ENCODE measurements at places on chromosomes 16 and 17. TPM values are rescaled to one million over a fixed set of nuclear protein-coding genes. Genes with fewer than 3 reads are reported as not detected.

- peaks cover 34% of the 10 kb centered on the region for H3K4me1 ChIP-seq
- no peak overlapping the region for H3K4me3 ChIP-seq
- H3K27me3 ChIP-seq: no peaks in the 10 kb centered on the region
- DNase-seq: no peak
- no peaks in the 10 kb centered on the region for H3K36me3 ChIP-seq
Observed at GRCh38 chr16:11346700-11347319, 1.6 kb downstream of the RMI2 start.

- no peaks in the 10 kb centered on the region for H3K4me1 ChIP-seq
- no peak for DNase-seq
- peaks cover 45% of the 10 kb centered on the region for H3K36me3 ChIP-seq
- H3K27ac ChIP-seq: no peak overlapping the region
- no peak overlapping the region for H3K4me3 ChIP-seq
Observed at GRCh38 chr17:63349478-63350000, 96.6 kb downstream of the CYB561 start.

The PDILT gene
- total RNA-seq: not detected

DNA sequence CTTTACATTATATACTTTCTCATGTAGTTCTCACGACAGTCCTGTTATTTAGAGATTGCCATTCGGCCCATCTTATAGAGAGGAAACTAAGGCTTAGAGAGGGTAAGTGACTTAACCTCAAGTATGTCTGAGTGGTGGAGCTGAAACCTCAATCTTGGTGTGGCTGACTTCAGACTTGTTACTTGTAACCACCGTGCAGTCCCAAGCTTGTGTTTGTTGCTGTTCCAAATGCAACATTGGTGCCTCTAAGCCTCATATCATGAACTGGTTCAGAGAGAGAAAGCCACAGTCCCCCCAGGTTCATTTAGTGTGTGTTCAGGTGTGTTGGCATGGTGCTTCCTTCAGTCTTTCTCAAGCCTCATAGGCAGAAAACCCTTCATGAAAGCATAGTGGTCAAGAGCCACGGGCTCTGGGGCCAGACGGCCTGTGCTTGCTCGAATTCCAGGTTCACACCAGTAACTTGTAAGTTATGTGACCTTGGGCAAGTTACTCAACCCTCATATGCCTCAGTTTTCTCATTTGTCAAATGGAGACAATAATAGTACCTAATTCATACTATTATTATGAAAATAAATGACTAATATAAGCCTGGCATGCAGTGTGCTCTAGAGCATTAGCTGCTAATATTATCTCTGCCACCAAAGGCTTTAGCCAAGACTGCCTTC, 39.9 kb downstream of the CDH1 start:
- peaks cover 6% of the 10 kb centered on the region for H3K36me3 ChIP-seq
- H3K4me3 ChIP-seq: no peak overlapping the region
- peaks cover 43% of the 10 kb centered on the region for H3K4me1 ChIP-seq
- no peak for DNase-seq
- no peaks in the 10 kb centered on the region for H3K27me3 ChIP-seq
- peak overlapping the region; percentile 51 for H3K27ac ChIP-seq

DNA sequence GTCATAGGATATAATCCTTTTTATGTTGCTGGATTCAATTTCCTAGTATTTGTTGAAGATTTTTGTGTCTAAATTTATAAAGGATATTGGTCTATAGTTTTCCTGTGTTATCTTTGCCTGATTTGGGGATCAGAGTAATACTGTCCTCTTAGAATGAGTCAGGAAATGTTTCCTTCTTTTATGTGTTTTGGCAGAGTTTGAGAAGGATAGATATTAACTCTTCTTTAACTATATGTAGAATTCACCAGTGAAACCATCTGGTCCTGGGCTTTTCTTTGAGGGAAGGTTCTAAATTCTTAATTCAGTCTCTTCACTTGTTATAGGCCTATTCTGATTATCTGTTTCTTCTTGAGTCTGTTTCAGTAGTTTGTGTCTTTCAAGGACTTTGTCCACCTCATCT, 66.3 kb upstream of the NACA2 start:
- H3K27me3 ChIP-seq: no peaks in the 10 kb centered on the region
- H3K4me3 ChIP-seq: no peak overlapping the region
- no peak overlapping the region for H3K27ac ChIP-seq
- DNase-seq: no peak
- H3K36me3 ChIP-seq: no peaks in the 10 kb centered on the region

DNA sequence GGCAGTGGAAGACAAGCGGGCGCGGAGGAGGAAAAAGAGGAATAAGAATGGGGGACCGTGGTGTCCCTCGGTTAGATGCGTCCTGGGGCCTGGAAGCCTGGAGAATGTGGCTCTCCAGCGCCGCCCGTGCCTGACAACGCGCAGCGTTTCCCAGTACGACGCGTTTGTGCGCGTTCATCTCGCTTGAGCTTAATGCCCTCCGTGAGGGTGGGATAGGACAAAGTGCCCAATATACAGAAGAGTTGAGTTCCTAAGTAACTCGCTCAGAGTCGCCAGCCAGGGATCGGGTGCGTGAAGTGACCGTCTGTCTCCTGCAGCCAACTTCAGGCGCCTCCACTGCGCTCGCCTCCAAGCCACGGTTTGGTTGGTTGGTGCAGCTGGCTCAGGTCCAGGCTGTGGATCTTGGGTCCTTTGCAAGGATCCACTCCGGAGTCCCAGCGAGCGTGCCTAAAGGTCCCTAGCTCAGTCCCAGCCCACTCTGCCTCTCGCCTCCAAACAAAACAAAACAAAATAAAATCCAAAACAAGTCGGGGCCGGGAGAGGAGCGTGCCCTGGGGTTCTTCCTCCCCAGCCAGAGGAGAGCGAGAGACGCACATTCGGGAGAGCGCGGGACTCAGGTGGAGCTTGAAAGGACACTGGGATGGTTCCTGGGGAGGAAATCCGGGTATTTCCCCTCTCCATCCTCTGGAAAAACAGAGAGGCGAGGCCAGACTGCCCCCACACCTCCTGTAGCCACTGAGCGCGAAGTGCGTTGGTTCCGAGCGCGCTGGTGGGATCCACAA, 974 bp downstream of the GALR2 start:
- H3K27me3 ChIP-seq: no peaks in the 10 kb centered on the region
- peaks cover 7% of the 10 kb centered on the region for H3K4me1 ChIP-seq
- H3K27ac ChIP-seq: no peak overlapping the region
- DNase-seq: no peak
- H3K4me3 ChIP-seq: no peak overlapping the region

- no peak overlapping the region for H3K27ac ChIP-seq
- H3K27me3 ChIP-seq: no peaks in the 10 kb centered on the region
- H3K36me3 ChIP-seq: no peaks in the 10 kb centered on the region
- H3K4me3 ChIP-seq: no peak overlapping the region
- no peak for DNase-seq
Observed at GRCh38 chr17:66717641-66718058, 117.3 kb upstream of the CACNG5 start.

GRCh38 chr16:20285993-20286499, 41.3 kb downstream of the GP2 start:
- H3K4me3 ChIP-seq: no peak overlapping the region
- H3K4me1 ChIP-seq: no peaks in the 10 kb centered on the region
- DNase-seq: no peak
- peaks cover 44% of the 10 kb centered on the region for H3K27me3 ChIP-seq
- H3K27ac ChIP-seq: no peak overlapping the region

GRCh38 chr16:78775161-78775561, 675.7 kb downstream of the WWOX start:
- no peak for DNase-seq
- H3K27me3 ChIP-seq: no peaks in the 10 kb centered on the region
- no peak overlapping the region for H3K27ac ChIP-seq
- H3K36me3 ChIP-seq: no peaks in the 10 kb centered on the region

GRCh38 chr16:19138601-19139000, 24.8 kb downstream of the ITPRIPL2 start:
- peaks cover 59% of the 10 kb centered on the region for H3K4me1 ChIP-seq
- peak overlapping the region; percentile 92 for H3K27ac ChIP-seq
- no peaks in the 10 kb centered on the region for H3K36me3 ChIP-seq
- peak; percentile 82 for DNase-seq

DNA sequence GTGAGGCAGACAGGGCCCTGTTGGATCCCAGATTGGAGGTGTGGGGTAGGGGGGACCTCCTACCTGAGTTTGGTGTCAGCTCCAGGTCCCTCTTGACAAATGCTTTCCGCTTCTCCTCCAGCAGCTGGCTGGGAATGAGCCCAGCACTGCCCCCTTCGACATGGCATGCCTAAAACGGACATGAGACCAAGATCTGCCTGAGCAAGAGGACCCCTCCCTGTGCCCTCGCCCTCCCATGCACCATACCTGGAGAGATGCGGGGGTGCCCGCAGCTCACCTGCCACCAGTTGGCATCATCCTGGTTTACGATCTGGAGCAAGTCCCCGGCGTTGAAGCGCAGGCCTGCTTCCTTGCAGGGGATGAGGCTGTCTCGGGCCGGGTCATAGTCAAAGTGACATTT, 26.2 kb downstream of the MPP2 start:
- no peaks in the 10 kb centered on the region for H3K27me3 ChIP-seq
- H3K4me3 ChIP-seq: no peak overlapping the region
- H3K36me3 ChIP-seq: no peaks in the 10 kb centered on the region
- H3K27ac ChIP-seq: no peak overlapping the region

DNA sequence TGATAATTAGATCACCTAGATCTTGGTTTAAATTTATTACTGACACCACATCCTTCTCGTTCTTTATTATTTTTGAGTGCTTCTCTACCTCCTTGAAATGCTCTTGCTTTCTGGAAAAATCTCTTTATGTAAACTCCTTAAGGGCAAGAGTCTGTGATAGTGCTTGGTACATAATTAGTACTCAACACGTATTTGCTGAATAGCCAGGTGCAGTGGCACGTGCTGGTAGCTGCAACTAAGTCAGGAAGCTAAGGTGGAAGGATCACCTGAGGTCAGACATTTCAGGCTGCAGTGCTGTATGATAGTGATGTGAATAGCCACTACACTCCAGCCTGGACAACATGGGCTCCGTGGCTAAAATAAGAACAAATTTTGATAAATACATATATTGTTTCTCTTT, 63.0 kb downstream of the PPM1E start:
- H3K4me1 ChIP-seq: no peaks in the 10 kb centered on the region
- DNase-seq: no peak
- no peaks in the 10 kb centered on the region for H3K27me3 ChIP-seq

DNA sequence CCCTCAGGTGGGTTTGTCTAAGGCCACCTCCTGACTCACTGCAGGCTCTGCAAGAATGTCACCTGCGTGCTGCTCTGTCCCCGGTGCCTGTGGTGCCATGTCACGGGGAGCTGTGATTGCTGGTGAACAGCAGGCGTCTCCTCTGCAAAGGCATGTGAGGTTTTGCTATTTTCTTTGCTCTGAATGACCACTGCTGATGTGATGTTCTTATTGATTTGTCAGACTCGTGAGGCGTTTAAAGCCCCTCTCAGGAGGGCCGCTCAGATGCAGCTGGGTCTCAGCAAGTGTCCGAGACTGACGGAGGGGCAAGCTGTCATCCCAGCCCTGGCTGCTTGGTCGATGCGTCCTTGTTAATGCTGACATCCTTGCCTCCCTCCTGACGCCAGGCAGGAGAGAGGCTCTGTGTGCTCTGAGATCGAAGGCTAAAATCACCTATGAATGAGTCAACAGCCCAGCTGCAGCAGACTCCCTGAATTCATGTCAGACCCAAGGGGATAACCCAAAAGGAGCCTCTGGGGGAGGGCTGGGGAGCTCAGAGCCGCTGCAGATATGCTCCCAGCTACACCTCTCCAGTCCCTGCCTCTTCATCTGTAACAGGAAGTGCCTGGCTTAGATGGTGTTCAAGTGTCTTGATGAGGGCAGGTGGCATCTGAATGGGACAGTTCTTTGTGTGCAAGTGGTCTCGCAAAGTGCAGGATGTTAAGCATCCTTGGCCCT, 11.8 kb upstream of the PEMT start:
- no peak for DNase-seq
- no peaks in the 10 kb centered on the region for H3K36me3 ChIP-seq
- H3K27me3 ChIP-seq: no peaks in the 10 kb centered on the region

GRCh38 chr16:65919145-65919985, 447.1 kb upstream of the CDH5 start:
- peaks cover 48% of the 10 kb centered on the region for H3K27me3 ChIP-seq
- DNase-seq: no peak
- no peak overlapping the region for H3K4me3 ChIP-seq
- H3K36me3 ChIP-seq: no peaks in the 10 kb centered on the region
- no peak overlapping the region for H3K27ac ChIP-seq
- no peaks in the 10 kb centered on the region for H3K4me1 ChIP-seq

DNA sequence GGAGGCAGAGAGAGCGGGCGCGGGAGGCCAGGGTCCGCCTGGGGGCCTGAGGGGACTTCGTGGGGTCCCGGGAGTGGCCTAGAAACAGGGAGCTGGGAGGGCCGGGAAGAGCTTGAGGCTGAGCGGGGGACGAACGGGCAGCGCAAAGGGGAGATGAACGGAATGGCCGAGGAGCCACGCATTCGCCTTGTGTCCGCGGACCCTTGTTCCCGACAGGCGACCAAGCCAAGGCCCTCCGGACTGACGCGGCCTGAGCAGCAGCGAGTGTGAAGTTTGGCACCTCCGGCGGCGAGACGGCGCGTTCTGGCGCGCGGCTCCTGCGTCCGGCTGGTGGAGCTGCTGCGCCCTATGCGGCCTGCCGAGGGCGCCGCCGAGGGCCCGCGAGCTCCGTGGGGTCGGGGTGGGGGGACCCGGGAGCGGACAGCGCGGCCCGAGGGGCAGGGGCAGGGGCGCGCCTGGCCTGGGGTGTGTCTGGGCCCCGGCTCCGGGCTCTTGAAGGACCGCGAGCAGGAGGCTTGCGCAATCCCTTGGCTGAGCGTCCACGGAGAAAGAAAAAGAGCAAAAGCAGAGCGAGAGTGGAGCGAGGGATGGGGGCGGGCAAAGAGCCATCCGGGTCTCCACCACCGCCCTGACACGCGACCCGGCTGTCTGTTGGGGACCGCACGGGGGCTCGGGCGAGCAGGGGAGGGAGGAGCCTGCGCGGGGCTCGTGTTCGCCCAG, 1.2 kb upstream of the CBX4 start:
- H3K36me3 ChIP-seq: no peaks in the 10 kb centered on the region
- peak overlapping the region; percentile 83 for H3K27ac ChIP-seq
- peaks cover 15% of the 10 kb centered on the region for H3K4me1 ChIP-seq
- H3K4me3 ChIP-seq: peak overlapping the region; percentile 54
- H3K27me3 ChIP-seq: peaks cover 4% of the 10 kb centered on the region

GRCh38 chr17:77253611-77254051, 112.9 kb downstream of the SEC14L1 start:
- DNase-seq: peak; percentile 31
- peaks cover 23% of the 10 kb centered on the region for H3K4me1 ChIP-seq
- no peaks in the 10 kb centered on the region for H3K27me3 ChIP-seq
- H3K27ac ChIP-seq: peak overlapping the region; percentile 100
- no peaks in the 10 kb centered on the region for H3K36me3 ChIP-seq
- peak overlapping the region; percentile 92 for H3K4me3 ChIP-seq

- no peaks in the 10 kb centered on the region for H3K27me3 ChIP-seq
- H3K36me3 ChIP-seq: no peaks in the 10 kb centered on the region
- no peak overlapping the region for H3K27ac ChIP-seq
- no peak overlapping the region for H3K4me3 ChIP-seq
- H3K4me1 ChIP-seq: no peaks in the 10 kb centered on the region
Observed at GRCh38 chr17:514584-514983, 162.0 kb upstream of the RPH3AL start.

The TSPAN10 gene
- total RNA-seq: 8.6 TPM

The NPW gene
- 4.0 TPM for total RNA-seq

The CCL8 gene
- total RNA-seq: not detected

- H3K4me3 ChIP-seq: no peak overlapping the region
- no peak for DNase-seq
- peaks cover 24% of the 10 kb centered on the region for H3K4me1 ChIP-seq
- H3K27ac ChIP-seq: no peak overlapping the region
- H3K36me3 ChIP-seq: peaks cover 26% of the 10 kb centered on the region
Observed at GRCh38 chr17:30454635-30455034, 22.6 kb upstream of the GOSR1 start.

GRCh38 chr16:7765079-7765550, 432.5 kb downstream of the RBFOX1 start:
- no peak overlapping the region for H3K4me3 ChIP-seq
- no peak overlapping the region for H3K27ac ChIP-seq
- peaks cover 7% of the 10 kb centered on the region for H3K27me3 ChIP-seq
- H3K4me1 ChIP-seq: no peaks in the 10 kb centered on the region
- H3K36me3 ChIP-seq: no peaks in the 10 kb centered on the region
